Naive thymus-derived CD8-positive, alpha-beta T cell (primary cell): ENCODE measurements at places on chromosomes 16 and 17.

DNA sequence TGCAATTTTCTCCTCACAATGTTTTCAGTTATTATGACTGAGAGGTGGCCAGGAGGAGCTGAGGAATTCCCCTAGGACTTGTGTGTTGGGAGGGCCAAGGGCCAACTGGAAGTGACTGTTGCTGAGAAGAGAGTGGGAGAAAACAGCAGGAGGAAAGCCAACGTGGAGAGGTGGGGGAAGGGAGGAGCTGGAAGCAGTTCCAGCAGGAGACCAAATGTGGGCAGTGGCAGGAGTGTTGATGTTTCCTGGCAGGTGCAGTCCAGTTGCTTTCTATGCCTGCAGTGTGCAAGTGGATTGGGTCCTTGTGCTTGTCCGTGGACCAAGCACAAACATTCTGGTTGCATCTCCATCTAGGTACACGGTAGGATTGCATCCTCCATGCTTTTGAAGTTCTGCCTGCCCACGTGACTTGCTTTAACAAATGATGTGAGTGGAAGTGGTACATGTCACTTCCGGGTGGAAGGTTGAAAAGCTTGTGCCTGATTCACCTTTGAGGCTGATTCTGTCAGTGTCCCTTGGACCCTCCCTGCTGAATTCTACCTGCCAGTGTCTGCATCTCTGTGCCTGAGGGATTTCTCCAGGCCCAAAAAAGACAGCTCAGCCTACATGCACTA is 54.7 kb upstream of the CRHR1 start:
- no peak for DNase-seq

DNA sequence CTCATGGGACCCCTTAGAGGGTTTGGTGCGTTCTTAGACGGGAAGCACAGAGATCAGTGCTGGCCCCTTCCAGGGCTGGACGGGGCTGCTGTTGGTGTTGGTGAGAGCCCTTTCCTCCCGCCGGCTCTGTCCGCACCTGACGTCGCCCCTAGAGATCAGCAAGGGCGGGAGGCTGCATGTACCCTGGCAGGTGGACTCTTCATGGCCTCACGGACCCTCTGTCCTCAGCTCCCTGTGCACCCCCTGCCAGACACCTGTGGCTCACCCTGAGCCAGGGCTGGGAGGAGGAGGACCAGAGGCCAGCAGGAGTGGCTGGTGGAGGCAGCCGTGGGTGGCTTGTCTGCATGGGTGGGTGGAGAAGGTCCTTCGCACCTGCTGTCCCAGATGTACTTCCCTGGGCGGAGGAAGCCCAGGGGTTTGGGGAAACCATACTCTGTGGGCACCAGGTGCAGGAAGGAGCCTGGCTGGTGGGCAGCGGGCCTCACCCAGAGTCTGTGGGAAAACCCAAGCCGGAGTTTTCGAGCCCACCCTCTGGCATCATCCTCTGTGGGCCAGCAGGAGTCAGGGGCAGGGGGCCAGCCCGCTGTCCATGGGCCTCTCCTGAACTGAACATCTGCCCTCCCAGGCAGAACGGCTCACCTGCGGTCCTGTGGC is 348.6 kb downstream of the SEC14L1 start:
- no peak for DNase-seq

DNA sequence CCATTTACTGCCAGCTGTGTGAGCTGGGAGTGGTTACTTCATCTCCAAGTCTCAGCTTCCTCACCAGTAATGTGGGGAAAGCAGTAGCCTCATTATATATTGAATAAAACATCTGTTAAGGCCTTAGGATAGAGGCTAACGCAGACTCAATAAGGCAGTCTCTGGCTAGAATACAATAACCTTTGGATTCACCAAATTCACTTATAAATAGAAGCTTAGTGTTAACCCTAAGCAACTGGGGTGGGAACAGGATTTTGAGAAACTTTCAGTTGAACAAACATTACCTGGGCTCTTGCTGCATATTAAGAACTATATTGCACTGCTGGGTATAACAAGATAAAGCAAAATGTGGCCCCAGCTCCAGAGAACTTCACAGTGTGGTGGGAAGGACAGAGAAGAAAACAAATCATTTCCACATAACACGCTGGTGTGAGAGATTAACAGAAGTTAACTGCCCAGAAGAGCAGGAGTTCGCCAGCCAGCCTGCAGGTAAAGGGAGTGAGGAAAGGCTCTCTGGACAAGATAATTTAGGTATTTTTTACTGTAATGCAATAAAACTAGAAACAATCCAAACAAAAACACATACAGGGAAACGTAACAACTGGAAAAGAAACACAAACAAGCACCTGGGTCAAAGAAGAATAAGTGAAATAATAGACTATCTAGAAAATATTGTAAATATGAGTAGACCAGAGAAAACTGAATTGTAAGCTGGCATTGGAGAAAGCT is 57.0 kb downstream of the USP31 start:
- no peak for DNase-seq

GRCh38 chr17:41678411-41678906 is 10.2 kb upstream of the EIF1 start:
- DNase-seq = no peak

- no peak for DNase-seq
Observed at GRCh38 chr17:9645851-9646545, 681 bp downstream of the USP43 start.

- no peak for DNase-seq
Observed at GRCh38 chr17:37138571-37139120, 189.9 kb downstream of the AATF start.

- DNase-seq = no peak
Observed at GRCh38 chr16:50490828-50491227, 57.4 kb upstream of the NKD1 start.

GRCh38 chr16:3812469-3813172 is 67.9 kb downstream of the CREBBP start:
- no peak for DNase-seq

DNA sequence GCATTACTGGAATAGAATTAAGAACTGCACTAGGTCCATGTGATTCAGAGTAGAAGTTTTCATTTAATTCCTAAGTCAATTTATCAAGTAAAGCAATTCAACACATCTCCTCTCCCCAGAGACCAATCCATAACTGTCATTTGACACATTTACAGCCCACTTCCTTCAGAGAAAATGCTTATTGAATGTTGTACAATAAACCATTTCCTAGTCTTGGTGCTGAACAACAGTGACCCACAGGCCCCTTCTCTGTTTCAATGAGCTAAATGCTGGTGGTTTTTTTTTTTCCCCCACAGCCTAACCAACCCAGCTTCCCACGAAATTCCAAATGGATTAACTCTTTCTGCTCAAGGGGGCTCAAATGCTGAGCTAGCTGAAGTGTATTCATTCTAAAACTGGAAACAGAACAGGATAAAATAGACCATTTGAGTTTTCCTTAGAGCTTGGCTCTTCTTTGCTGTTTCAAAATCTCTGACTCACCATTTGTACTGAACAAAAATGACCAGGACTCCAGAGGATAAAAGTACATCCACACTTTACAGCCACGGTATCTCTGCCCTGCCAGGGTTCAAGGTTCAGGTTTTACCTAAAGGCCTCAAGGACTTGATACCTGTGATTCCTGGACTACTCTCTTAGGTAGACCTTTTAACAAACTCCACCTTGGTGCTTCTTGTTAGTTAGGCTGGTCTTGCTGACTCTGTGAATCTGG is 62.3 kb downstream of the TMEM100 start:
- no peak for DNase-seq

- DNase-seq = no peak
Observed at GRCh38 chr16:85204242-85205010, 92.2 kb upstream of the CIBAR2 start.
